ENCODE measurements at places on chromosomes 1 and 21.

GRCh38 chr1:241423541-241424479, 66.8 kb upstream of the RGS7 start:
- DNase-seq = no peak

- no peak for DNase-seq
Measured at GRCh38 chr21:44732263-44732662, 20.9 kb upstream of the TSPEAR start.

- DNase-seq = no peak
Measured at GRCh38 chr1:50095716-50096115, 13.0 kb upstream of the ELAVL4 start.

GRCh38 chr1:241810769-241811405, 37.1 kb upstream of the EXO1 start:
- DNase-seq = peak; percentile 2

- no peak for DNase-seq
Measured at GRCh38 chr1:56688522-56689026, 43.5 kb downstream of the PRKAA2 start.

GRCh38 chr1:238537641-238538040, 646.9 kb upstream of the ZP4 start:
- no peak for DNase-seq

DNA sequence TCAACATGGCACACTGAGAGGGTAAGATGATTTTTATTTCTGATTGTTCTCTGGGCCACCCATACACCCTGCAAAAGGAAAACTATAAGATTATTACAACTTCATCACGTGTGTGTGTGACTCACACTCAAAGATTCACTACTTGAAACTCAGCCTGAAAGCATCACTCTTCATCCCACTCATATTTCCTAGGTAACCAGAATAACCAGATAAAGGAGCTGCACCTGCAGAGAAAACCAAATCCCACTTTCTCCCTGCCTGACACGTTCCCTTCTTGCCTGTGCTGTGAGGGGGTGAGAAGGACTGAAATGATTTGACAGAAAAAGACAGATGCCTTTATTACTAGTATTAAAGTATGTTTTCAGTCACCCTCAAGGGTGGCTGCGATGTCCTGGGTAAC, 131.6 kb downstream of the TGFBR3 start:
- no peak for DNase-seq
